ENCODE measurements at places on chromosomes 6 and 20.

DNA sequence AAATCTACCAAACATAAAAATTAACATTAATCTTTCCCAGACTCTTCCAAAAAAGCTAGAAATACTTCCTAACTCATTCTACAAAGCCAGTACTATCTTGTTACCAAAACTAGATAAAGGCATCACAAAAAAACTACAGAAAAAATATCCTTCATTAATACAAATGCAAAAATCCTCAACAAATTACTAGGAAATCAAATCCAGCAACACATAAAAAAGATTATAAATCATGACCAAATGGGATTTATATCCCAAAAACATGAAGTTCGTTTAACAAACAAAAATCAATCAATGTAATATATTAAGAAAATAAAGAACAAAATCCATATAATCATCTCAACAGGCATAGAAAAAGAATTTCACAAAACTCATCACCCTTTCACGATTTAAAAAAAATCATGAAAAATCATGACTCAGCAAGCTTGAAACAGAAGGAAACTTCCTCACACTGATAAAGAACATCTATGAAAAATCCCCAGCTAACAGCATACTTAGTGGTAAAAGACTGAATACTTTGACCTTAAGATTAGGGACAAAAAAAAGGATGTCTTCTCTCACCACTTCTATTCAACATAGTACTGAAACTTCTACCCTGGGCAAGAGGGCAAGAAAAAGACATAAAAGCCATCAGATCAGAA, 43.2 kb downstream of the RANBP9 start:
- no peak for DNase-seq

- peak; percentile 4 for DNase-seq
These were observed 68.6 kb downstream of the BCKDHB start for GRCh38 chr6:80174900-80175572.

DNA sequence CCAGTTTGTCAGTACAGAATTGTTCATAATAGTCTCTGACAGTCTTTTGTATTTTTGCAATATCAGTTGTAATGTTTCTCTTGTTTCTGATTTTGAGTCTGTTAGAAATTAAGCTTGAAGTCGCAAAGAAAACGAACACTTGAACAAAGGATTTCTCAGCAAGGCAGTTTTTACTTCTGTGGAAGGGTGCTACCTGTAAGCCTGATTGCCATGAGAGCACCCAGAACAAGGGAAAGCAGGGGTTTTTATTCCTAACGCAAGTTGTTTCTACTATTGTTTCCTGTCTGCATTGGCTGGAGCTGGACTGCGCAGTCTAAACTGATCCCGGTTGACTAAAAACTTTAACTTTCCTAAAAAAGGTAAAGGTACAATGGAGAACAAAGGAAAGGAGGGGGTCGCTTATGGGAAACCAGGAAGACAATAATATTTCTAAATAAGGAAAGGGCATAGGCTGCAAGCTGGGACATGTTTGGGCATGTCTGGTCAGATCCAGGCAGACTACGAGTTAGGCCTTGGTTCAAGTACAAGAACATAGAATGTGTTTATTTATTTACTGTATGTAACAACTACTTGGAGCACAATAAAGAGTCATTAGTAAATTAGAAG, 28.5 kb downstream of the HLA-B start:
- DNase-seq, result no peak

GRCh38 chr6:82602776-82603175, 239.2 kb downstream of the TPBG start:
- no peak for DNase-seq

- no peak for DNase-seq
These were observed 289.1 kb upstream of the PREP start for GRCh38 chr6:105691971-105692370.

- no peak for DNase-seq
These were observed 168.9 kb downstream of the PHF3 start for GRCh38 chr6:63804381-63804956.

DNA sequence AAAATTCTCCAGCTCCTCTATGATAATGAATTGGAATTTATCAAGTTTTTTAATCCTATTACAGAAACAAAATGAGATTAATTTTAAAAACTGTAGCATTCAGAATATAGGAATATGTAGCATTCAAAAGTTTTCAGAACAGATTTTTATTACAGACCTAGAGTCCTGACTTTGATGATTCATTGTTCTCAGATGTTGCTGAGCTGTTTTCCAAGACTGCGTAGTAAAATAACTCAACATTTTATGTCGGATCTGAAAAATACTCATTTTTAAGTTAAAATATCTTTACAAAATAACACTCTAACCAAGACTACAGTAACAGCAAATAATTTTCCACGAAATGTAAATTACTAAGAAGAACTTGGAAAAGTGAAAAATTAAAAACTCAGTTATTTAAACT, 67.1 kb downstream of the SYCP2 start:
- DNase-seq, result no peak

GRCh38 chr6:126955621-126956020, 162.8 kb upstream of the RSPO3 start:
- DNase-seq, result no peak

- no peak for DNase-seq
These were observed 96.3 kb upstream of the NEDD9 start for GRCh38 chr6:11328613-11329247.

DNA sequence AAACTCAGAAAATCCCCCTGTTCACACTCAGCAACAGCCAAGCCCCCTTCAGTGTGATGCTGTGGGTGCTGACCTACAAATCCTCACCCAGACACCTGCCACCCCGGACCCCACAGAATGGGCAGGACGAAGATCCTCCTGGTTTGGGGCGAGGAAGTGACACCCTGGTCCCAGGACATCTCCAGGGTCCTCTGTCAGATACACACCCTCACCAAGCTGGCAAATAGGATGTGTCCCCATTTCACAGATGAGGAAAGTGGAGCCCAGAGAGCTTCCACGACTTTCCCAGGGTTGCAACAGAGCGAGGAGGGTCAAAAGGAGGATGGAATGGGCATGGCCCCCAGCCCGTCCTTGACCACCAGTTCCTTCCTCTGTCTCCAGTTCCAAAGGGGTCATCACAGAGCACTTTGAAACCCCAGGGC, 92.0 kb upstream of the AFDN start:
- DNase-seq, result no peak

GRCh38 chr20:35295674-35296073, 3.4 kb upstream of the FAM83C start:
- DNase-seq, result no peak

DNA sequence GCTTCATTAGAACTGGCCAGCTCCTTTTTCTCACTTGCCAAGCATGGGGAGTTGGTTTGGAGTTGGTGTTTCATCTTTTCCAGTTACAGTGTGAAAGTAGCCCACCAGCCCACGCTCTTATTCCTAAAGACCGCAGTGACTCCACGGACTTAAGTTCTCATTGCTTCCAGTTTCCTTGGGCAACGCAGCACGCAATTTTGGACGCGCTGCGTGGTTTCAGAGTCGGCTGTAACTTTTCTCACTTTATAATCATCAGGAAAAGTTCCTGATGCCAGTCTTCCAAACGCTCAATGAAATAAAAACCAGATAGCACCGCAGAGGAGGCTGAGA, 381 bp upstream of the PEX7 start:
- peak; percentile 68 for DNase-seq

DNA sequence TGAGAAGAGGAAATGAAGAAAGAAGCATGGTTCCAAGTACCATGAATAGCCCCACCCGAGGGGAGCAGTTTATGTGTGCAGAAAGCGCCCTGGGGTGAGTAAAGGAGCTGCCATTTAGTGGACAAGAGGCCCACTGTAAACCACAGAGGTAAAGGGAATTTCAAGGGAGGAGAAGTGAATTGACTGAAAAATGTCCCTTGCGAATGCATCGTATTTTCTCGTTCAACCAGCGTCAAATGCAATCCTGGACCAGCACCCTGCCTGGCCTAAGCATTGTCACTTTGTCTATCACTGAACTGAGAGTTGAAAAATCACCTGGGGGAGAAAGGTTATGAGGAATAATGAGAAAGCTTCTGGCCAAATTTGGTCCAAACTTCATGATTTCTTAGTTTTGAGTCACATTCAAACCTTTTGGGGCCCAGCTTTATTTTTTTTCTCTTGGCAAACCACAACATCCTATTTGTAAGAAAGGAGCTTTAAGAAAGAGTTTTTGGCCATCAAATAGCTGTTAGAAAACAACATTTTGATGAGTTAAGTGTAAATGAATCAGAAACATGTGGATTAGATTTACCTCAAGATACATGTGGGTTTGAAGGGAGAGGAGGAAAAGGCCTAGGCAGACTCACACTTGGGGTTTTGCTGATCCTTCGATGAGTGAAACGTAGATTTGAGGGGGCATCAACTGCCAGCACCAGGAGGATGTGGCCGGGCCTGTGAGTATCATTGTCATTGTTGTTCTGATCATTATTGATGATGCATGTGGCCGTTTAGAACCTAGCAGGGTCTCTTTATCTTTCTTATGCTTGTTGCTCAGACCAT, 214.0 kb downstream of the CLIC5 start:
- no peak for DNase-seq

DNA sequence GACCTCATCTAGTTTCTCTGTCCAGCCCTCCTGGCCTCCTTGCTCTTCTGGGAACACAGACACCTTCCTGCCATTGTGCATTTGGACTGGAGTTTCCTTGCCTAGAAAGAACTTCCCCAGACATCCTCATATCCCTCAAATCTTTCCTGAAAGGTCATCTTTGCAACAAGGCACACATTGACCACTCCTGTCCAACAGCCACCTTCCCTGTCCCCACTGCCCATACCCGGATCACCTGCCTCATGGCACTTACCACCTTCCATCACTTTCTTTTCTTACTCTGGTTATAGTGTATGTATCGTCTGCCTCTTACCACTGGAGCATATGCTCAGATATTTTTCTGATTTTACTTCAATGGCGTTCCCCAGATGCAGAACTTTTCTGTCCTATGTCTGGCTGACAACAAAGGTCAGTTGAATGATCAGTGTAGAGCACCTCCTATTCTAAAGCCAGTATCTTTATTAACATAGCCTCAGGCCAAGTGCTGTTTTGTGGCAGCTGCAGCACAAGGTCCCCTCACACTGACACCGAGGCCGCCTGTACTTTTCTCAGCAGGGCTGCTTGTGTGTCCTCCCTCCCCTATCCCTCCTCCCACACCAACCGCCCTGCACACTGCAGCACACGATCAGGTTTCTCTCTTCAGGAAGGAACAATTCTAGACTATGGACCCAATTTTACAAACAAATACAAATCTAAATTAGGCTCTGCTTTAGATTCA, 4.1 kb downstream of the HLA-C start:
- no peak for DNase-seq

DNA sequence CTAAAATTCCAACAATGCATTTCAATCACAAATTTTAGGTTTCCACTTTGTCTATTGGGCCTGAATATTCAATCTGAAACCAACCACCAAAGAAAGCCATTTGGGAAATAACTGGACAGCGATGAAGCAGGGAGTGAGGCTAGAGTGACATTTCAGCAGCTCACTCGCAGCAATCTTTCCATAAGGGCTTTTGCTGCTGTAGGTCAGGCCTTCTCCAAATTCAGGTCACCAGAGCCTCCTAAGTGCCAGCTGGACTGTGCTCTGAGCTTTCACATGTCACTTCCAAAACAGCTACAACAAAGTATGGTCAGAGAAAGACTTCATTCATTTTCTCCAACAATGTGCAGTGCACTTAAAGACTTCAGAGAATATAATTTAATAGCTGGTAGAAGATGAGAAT, 194.8 kb downstream of the FRK start:
- DNase-seq, result no peak

GRCh38 chr6:90863043-90863442, 276.2 kb upstream of the MAP3K7 start:
- DNase-seq, result no peak
